ENCODE measurements at places on chromosomes 4 and X. TPM values are rescaled to one million over a fixed set of nuclear protein-coding genes. Genes with fewer than 3 reads are reported as not detected.
A peak's percentile ranks its signal among the peaks of the same experiment; 100 is the strongest.

Gene KCND1
- total RNA-seq: 0.29 TPM

DNA sequence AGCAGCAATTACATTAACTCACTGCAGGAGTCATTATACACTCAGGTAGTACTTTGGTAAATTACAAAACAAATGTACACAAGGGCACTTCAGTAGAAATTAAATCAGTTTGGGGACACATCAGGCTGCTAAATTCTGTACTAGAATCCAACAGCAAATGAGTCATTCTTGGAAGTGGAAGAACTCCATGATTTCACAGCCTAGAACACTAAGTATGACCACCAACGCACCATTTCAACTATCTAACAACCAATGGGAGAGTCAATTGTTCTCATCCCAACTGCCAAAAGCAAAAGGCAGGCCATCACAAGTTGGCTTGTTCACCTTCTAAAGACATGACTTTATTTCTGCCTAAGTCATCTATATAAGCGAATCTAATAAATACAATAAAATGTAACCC lies 26.6 kb downstream of the PPM1K start:
- H3K27ac ChIP-seq: no peak overlapping the region
- H3K36me3 ChIP-seq: no peaks in the 10 kb centered on the region
- no peak overlapping the region for H3K4me3 ChIP-seq
- H3K4me1 ChIP-seq: no peaks in the 10 kb centered on the region
- H3K27me3 ChIP-seq: no peaks in the 10 kb centered on the region

DNA sequence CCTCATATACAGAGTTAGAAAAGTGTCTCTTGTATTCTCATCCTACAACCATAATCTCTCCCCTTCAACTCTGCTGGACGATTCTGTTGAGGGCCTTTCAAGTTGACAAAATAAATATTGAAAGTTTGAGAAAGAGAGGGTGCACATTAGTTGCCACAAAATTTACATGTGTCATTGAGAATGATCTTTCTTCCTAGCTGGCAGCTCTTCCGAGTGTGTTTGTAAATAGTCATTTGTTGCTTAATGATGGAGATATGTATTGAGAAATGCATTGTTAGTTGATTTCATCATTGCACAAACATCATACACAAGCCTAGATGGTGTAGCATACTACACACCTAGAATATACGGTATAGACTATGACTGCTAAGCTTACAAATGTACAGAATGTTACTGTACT lies 632.8 kb upstream of the AMOT start:
- DNase-seq: no peak
- no peaks in the 10 kb centered on the region for H3K4me1 ChIP-seq
- no peaks in the 10 kb centered on the region for H3K27me3 ChIP-seq
- H3K27ac ChIP-seq: no peak overlapping the region

Gene MAGEA9B
- not detected for total RNA-seq

Gene ZAR1
- not detected for total RNA-seq

Gene SLC4A4
- total RNA-seq: 24.8 TPM

DNA sequence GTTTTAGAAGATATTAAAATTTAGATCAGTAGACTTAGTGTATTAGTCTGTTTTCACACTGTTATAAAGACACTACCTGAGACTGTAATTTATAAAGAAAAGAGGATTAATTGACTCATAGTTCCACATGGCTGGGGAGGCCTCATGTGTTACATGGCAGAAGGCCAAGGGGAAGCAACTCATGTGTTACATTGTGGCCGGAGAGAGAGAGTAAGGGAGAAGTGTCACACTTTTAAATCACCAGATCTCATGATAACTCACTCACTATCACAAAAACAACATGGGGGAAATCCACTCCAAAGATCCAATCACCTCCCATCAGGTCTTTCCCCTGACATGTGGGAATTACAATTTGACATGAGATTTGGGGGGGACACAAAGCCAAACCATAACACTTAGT lies 1159.7 kb upstream of the PCDH7 start:
- DNase-seq: no peak
- no peaks in the 10 kb centered on the region for H3K4me1 ChIP-seq
- no peak overlapping the region for H3K27ac ChIP-seq
- no peaks in the 10 kb centered on the region for H3K36me3 ChIP-seq

Gene FGFBP2
- total RNA-seq: 0.36 TPM

- no peaks in the 10 kb centered on the region for H3K36me3 ChIP-seq
- no peaks in the 10 kb centered on the region for H3K4me1 ChIP-seq
- peaks cover 23% of the 10 kb centered on the region for H3K27me3 ChIP-seq
- no peak overlapping the region for H3K4me3 ChIP-seq
- H3K27ac ChIP-seq: no peak overlapping the region
- peak; percentile 41 for DNase-seq
Measured at GRCh38 chr4:166165829-166166420, 292.9 kb downstream of the TLL1 start.

- peak; percentile 35 for DNase-seq
- H3K4me3 ChIP-seq: no peak overlapping the region
- no peaks in the 10 kb centered on the region for H3K27me3 ChIP-seq
- peak overlapping the region; percentile 98 for H3K27ac ChIP-seq
- no peaks in the 10 kb centered on the region for H3K36me3 ChIP-seq
Measured at GRCh38 chr4:53541577-53542206, 49.6 kb downstream of the LNX1 start.

GRCh38 chr4:15163284-15163645 lies 161.0 kb downstream of the CPEB2 start:
- no peaks in the 10 kb centered on the region for H3K27me3 ChIP-seq
- H3K27ac ChIP-seq: no peak overlapping the region
- H3K4me3 ChIP-seq: no peak overlapping the region

- no peak for DNase-seq
- H3K4me3 ChIP-seq: no peak overlapping the region
- no peak overlapping the region for H3K27ac ChIP-seq
- H3K27me3 ChIP-seq: peaks cover 12% of the 10 kb centered on the region
Measured at GRCh38 chrX:24253030-24253429, 60.8 kb downstream of the SUPT20HL2 start.

DNA sequence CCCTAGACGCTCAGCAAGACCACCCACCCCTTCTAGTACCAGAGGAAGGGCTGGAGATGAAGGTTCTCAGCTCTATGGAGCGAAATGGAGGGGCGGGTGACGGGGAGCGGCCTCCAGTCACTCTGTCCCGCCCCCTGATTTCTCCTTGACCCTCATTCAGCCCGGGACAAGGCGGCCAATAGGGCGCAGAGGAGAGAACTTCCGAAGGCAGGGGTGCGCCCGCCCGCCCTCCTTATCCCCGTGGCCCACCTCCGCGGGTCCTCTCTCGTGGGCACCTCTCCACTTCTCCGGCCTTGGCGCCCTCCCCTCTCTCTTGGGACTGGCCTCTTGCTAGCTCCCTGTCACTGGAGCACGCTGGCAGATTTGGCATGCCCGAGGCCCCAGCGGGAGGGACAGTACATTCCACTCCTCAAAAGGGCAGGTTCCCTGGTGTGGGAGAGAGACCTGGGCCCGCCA lies 1.1 kb upstream of the SEPTIN6 start:
- no peak overlapping the region for H3K4me3 ChIP-seq
- H3K4me1 ChIP-seq: no peaks in the 10 kb centered on the region
- no peaks in the 10 kb centered on the region for H3K27me3 ChIP-seq
- no peaks in the 10 kb centered on the region for H3K36me3 ChIP-seq

Gene UVSSA
- 12.7 TPM for total RNA-seq

- no peaks in the 10 kb centered on the region for H3K36me3 ChIP-seq
- no peak overlapping the region for H3K4me3 ChIP-seq
- peaks cover 15% of the 10 kb centered on the region for H3K27me3 ChIP-seq
- no peak for DNase-seq
- no peaks in the 10 kb centered on the region for H3K4me1 ChIP-seq
- H3K27ac ChIP-seq: no peak overlapping the region
Measured at GRCh38 chr4:152041295-152041694, 280.5 kb upstream of the GATB start.

DNA sequence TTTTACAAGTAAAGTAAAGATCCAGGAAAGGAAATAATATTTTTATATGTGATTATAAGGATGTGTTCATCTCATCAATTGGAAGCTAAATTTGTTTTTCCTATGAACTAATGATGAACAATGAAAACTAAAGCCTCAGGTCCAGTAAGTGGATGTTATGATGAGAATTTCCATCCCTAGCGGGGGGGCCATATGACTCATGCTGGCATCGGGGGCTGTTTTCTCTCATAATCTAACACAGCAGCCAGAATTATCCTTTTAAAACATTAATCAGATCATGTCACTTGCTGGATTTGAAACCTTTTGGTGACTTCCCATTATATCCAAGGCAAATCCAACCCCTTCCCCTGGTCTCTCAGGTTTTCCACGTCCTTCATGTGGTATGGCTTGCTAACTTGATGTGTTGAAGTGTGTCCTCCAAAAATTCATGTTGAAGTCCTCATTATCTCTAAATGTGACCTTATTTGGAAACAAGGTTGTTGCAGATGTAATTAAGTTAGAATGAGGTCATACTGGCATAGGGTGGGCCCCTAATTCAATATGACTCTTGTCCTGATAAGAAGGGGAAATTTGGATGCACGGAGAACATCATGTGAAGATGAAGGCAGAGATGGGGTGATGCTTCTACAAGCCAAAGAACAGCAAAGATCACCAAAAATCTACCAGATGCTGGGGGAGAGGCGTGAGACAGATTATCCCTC lies 96.8 kb downstream of the AKAP4 start:
- no peaks in the 10 kb centered on the region for H3K4me1 ChIP-seq
- no peaks in the 10 kb centered on the region for H3K36me3 ChIP-seq
- H3K4me3 ChIP-seq: no peak overlapping the region
- H3K27ac ChIP-seq: no peak overlapping the region

DNA sequence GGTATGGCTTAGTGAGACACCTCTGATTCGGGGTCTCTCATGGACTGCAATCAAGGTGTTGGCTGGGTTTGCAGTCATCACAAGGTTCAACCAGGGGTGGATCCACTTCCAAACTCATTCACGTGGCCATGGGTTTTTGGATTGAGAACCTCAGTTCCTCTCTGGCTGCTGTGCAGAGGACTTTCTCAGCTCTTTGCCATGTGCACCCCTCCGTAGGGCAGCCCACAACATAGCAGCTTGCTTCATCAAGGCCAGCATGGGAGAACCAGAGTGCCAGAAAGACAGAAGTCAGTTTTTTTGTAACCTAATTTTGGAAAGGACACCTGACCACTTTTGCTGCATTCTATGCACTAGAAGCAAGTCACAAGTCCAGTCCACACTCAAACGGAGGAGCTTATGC lies 154.9 kb downstream of the PJA1 start:
- no peak overlapping the region for H3K27ac ChIP-seq
- H3K4me3 ChIP-seq: no peak overlapping the region
- H3K36me3 ChIP-seq: no peaks in the 10 kb centered on the region
- peaks cover 4% of the 10 kb centered on the region for H3K4me1 ChIP-seq
- no peak for DNase-seq

GRCh38 chr4:163554870-163555465 lies 60.5 kb downstream of the TMA16 start:
- peaks cover 5% of the 10 kb centered on the region for H3K27me3 ChIP-seq
- H3K36me3 ChIP-seq: no peaks in the 10 kb centered on the region
- no peak overlapping the region for H3K27ac ChIP-seq

Gene RASL11B
- under 0.01 TPM for total RNA-seq

DNA sequence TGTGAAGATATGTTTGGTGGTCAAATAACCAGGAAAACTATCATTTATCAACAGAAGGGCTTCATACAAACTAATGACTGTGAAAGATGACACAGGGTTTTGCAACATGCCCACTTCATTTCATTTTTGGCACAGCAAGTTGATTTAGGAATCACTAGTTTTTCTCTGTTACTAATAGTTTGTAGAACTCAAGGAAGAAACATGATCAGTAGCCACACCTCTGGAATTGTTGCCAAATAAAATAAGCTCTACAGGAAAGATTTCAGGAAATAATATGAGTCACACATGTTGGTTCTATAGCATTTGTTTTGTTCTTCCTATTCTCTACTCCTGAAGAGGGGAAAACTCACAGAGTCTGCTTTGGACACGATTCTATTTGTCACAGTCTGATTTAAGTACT lies 255.4 kb downstream of the TLL1 start:
- no peaks in the 10 kb centered on the region for H3K27me3 ChIP-seq
- DNase-seq: no peak
- H3K27ac ChIP-seq: no peak overlapping the region
- no peak overlapping the region for H3K4me3 ChIP-seq
- H3K36me3 ChIP-seq: no peaks in the 10 kb centered on the region
- H3K4me1 ChIP-seq: no peaks in the 10 kb centered on the region

GRCh38 chrX:16986169-16986568 lies 39.7 kb downstream of the REPS2 start:
- DNase-seq: no peak
- H3K27ac ChIP-seq: no peak overlapping the region
- peaks cover 5% of the 10 kb centered on the region for H3K27me3 ChIP-seq
- H3K36me3 ChIP-seq: no peaks in the 10 kb centered on the region
- no peak overlapping the region for H3K4me3 ChIP-seq

DNA sequence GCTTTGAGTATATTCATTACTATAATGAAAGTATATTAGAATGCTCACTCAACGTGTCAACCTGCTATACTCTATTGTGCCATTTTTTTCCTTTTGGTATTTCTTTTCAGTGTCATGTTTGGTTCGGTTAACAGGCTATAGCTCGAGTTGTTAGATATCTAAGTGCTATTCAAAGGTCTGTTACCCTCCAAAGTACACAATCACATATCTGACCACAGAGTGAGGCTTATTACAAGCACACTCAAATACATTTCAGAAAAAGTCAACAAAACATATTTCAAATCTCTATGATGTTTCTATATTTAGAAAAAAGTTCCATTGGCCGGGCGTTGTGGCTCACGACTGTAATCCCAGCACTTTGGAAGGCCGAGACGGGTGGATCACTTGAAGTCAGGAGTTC lies 32.8 kb downstream of the WNK3 start:
- H3K27ac ChIP-seq: no peak overlapping the region
- H3K4me3 ChIP-seq: no peak overlapping the region
- no peaks in the 10 kb centered on the region for H3K36me3 ChIP-seq

- H3K27ac ChIP-seq: no peak overlapping the region
- H3K4me1 ChIP-seq: no peaks in the 10 kb centered on the region
- no peak overlapping the region for H3K4me3 ChIP-seq
- DNase-seq: peak; percentile 80
Measured at GRCh38 chrX:9885150-9885549, 82.0 kb upstream of the CLDN34 start.
